Vagina (tissue), 2 donors: ENCODE measurements at places on chromosomes 2 and 18. TPM values are rescaled to one million over a fixed set of nuclear protein-coding genes. Genes with fewer than 3 reads are reported as not detected.

The CCDC85A gene
- total RNA-seq = 4.7 TPM

The KIF3C gene
- total RNA-seq = 9.3 TPM

DNA sequence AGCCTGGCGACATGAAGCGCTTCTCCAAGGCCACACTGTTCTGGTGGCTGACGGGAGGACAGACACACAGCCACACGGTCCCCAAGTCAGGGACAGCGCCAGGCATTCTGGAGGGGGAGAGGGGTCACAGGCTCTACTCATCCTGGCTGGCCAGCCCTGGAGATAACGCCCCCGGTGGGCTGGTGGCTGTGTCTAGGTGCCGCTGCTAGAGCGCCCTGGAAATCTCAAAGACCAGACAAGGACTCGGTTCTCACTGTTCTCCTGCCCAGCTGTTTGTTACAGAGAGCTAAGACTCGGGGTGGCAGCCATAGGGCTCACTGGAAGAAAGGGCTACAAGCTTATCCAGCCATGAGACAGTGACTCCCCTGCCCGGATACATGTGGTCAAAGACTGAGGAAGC lies 72.0 kb downstream of the KCNF1 start:
- no peak for DNase-seq

DNA sequence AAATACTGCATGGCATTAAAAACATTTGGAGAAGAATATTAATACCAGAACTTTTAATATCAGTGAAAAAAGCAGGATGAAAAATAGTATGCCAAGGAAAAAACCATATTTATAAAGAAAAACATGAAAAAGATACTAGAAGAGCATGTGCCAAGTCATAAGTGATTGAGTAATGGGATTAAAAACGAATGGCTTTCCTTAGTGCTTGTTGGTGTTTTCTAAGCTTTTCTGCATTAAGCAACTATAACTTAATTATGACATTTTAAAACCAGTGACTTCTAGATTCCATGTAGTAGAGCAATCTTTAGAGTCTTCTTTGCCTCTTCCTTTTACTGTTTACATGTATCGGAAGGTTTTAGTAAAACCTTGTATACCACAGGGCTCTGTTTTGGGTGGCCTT lies 6.6 kb downstream of the MAPRE3 start:
- no peak for DNase-seq

DNA sequence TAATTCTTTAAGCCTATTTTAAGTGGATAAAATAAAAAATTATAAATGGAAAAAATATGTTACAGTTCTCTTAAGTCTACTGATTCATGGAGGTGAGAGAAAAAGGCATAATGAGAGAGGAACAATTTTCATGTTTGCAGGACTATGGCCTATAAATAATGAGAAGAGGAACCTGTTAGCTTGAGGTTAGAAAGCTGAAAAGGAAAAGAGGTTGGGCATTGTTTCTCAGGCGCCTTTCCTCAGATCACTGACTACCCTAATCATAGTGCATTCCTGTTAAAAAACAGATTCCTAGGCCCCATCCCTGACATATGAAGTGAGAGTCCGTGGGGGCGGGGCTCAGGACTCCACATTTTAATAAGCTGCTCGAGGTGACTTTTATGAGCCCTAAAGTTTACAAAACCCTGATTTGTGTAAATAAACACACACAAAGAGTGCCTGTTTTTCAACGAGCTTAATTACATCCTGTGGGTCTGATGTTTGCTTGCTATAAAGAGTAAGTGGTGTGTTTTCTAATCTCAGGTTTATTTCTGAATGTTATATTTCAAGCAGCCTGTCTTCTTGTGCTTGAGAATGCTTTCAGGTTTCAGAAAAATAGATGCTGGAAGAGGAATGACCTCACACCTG lies 335.5 kb downstream of the CLIP4 start:
- no peak for DNase-seq

GRCh38 chr2:143847257-143847656 lies 672.7 kb downstream of the ZEB2 start:
- DNase-seq = no peak
